ENCODE measurements at places on chromosomes 3 and 15.

DNA sequence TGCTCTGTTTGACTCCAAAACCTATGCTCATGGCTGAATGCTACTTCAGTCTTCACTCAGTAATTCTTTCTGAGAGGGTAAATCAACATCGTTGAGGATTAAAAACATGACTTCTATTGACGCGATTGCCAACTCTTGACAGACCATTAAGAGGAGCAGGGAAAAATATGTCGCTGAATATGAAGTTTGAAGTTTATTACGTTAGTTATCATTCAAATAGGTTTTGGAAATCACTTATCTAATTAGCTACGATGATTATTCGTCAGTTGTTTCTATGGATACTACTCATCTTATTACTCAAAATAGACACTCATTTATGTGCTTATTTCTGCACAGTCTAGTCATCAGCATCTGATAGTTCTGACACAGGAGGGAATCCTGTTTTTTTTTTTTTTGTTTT is 279.2 kb upstream of the TBL1XR1 start:
- DNase-seq, result no peak

DNA sequence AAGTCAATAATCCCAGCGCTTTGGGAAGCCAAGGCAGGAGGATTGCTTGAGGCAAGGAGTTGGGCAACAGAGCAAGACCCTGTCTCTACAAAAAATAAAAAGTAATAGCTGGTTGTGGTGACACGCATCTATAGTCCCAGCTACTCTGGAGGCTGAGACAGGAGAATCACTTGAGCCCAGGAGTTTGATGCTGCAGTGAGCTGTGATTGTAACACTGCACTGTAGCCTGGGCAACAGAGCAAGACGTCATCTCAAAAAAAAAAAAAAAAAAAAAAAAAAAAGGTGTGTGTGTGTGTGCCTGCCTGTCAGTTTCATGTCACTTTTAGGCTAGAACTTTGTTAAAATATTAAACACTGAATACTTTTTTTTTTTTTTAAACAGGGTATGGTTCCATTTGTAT is 28.4 kb downstream of the DNAJC19 start:
- DNase-seq, result no peak

DNA sequence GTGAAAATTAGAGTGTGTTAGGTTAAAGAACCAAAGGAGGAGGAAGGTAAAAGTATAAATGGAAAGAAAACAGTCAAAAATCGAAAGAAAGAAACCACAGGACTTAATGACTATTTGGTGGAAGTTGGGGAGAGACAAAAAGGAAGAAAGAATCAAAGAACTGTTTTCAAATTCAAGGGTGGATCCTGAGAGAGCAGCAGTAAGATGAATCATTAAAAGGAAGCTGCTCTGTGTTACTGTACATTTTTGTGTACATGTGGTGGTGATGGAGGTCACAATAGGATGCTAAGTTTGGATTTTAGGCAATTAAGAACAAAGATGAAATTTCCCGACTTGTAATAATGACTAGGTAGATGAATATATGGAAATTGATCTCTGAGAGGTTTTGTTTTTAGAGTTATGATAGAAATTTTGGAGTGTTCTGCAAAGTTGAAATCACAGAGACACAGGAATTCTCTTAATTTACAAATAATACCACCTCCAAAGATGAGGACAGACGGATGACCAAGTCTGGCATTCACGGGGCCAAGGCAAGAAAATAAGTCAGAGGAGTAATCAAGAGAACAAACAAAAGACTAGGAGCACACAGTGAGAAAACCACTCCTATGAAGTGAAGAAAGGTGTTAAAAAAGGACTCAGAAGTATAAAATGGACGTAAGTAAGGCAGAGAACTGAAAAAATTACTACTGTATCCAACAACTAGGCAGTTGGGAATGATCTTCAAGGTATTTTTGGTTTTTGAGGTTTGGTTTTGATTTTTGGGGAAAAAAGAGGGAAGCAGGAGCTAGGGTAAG is 7.1 kb downstream of the DHX36 start:
- peak; percentile 29 for DNase-seq

DNA sequence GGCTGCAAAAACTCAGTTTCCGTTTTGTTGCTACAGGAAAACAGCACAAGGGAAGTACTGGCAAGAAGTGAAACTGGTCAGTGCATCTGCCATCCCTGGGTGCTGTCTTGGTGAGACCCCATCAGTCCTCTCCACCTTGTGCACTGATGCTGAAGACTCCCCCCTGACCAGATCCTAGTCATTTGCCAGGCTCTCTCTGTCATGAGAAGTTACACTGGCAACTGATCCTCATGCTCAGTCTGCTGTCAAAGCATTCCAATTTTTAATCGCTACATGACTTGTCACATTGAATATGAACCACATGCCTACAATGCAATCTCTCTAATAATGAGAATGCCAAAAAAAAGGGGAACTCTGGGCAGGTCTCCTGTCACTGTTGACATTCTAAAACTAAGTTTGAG is 296.5 kb downstream of the ZIC1 start:
- DNase-seq, result no peak

GRCh38 chr3:119628816-119629445 is 31.2 kb downstream of the PLA1A start:
- peak; percentile 43 for DNase-seq

GRCh38 chr3:116717566-116717965 is 8.0 kb downstream of the TUSC7 start:
- DNase-seq, result no peak

GRCh38 chr3:32401556-32402081 is 10.0 kb downstream of the CMTM7 start:
- DNase-seq, result peak; percentile 74

DNA sequence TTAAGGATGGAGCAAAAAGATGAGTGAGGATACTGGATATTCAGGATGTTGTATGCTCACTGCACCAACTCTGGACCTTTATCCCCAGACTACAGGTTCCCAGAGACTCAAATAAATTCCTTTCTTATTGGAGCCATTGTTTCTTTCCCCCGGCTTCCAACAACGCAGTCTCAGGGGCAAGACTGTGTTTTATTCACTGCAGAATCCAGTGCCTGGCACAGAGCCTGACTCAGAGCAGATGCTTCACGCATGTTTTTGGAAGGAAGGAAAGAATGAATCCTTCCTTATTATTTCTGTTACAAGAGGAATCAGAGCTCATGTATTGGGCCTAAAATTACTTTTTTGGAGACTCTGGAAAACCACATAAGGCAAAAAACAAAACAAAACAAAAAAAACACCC is 96.0 kb upstream of the VGLL4 start:
- no peak for DNase-seq

GRCh38 chr3:188389711-188390342 is 235.9 kb downstream of the LPP start:
- DNase-seq, result no peak

DNA sequence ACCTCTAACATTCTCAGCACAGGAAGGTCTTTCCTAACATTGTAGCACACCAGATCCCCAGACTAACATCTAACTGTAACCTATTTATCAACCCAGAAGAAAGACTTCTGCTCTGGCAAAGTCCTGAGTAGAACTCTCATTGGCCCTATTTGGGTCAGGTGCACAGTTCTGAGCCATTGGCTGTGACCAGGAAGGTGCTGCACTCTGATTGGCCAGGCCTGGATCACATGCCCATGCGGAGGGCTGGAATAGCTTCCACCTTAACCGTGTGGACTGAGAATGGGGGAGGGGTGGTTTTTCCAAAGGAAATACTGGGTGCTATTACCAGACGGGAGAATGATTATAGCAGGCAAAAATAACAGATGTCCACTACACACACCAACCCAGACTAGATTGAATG is 11.5 kb downstream of the FEZF2 start:
- no peak for DNase-seq

DNA sequence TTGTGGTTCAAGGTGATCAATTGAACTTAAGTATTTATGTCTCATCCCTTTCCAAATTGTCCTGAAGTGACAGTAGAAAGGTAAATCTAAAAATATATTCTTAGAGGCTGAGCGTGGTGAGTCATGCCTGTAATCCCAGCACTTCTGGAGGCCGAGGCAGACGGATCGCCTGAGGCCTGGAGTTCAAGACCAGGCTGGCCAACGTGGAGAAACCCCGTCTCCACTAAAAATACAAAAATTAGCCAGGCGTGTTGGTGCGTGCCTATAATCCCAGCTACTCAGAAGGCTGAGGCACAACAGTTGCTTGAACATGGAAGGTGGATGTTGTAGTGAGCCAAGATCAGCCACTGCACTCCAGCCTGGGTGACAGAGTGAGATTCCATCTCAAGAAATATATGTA is 226.6 kb downstream of the DPH6 start:
- DNase-seq, result no peak

DNA sequence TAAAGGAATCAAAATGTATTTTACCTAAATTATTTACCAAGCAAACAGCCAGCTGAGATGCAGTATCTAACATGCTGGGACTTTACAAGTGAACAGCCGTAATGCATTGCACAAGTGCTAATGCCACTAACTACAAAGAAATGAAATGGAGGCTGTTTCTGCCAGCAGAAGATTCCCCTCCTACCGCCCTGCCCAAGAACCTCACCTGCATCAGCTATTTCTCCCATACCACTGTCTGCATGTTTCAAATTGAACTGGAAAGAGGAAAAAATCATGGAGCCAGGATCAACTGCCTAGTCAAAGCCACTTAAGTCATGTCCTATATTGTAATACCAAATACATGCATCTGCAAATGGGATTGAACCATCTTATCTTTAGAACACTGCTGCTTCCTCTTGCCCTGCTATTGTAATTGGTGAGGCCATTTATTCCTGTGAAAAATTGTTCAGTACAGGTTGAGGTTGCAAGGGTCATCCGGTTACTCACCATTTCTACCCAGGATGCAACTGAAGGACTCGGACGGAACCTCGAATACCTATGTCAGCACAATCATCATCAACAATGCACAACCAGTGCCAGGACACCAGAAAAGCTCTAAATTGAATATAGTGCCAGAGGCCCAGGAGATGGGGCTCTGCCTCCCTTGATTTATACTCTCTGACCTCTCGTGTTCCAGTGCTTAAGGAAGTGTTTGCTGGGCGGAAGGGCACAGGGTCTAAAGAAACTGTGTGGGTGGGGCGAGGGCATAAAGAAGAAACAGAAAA is 27.5 kb downstream of the ANXA2 start:
- DNase-seq, result peak; percentile 84

DNA sequence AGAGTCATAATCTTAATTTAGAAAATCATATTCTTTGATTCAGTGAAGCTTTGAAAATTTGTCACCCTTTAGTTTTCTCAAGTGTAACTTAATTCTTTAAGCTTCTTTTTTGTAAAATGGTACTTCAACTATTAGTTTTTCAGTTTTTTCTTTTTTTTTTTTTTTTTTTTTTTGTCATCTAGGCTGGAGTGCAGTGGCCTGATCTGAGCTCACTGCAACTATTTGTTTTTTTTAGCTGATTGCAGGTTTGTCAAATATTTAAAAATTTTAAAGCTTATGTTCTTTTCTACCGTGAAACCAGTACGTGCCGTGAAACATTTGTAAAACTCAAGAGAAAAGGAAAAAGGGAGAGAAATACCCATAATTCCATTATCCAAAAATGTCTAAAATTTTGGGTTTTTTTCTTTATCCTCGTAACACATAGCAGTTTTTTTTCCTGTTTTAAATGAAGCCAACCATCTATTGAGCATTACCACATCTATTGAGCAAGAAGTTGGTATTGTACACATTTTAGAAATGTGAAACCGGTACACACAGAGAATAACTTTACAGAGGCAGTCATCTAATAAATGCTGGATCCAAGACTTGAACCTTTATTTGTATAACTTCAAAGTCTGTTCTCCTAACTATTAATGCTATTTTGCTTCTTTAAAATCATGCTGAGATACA is 25.7 kb downstream of the ECT2 start:
- no peak for DNase-seq

DNA sequence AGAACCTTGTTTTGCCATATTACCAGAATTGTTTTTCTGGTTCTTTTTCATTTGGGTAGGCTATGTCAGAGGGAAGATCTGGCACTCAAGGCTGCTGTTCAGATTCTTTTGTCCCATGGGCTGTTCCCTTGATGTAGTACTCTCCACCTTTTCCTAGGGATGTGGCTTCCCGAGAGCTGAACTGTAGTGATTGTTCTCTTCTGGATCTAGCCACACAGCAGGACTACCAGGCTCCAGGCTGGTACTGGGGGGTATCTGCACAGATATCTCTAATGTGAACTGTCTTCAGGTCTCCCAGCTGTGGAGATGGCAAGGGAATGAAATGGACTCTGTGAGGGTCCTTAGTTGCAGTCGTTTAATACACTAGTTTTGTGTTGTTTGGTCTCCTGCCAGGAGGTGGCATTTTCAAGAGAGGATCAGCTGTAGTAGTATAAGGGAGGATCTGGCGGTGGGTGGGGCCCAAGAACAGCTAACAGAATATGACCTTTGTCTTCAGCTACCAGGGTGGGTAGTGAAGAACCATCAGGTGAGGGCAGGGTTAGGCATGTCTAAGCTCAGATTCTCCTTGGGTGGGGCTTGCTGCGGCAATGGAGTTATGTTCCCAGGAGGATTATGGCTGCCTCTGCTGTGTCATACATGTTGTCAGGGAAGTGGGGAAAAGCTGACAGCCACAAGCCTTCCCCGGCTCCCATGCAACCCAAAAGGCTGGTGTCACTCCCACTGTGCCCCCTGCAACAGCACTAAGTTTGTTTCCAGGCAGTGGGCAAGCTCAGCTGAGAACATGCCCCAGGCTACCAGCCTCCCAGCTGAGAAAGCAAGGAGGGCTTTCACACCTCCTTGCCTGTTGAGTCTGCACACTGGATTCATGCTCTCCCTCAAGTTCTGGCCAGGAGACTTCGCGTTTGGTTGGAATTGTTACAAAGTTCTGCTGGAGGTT is 252.5 kb downstream of the ISL2 start:
- no peak for DNase-seq

GRCh38 chr3:192207651-192208050 is 519.7 kb downstream of the FGF12 start:
- no peak for DNase-seq

Data from cardiac fibroblast (primary cell).